ENCODE measurements at places on chromosomes 2 and 18. TPM values are rescaled to one million over a fixed set of nuclear protein-coding genes. Genes with fewer than 3 reads are reported as not detected.

DNA sequence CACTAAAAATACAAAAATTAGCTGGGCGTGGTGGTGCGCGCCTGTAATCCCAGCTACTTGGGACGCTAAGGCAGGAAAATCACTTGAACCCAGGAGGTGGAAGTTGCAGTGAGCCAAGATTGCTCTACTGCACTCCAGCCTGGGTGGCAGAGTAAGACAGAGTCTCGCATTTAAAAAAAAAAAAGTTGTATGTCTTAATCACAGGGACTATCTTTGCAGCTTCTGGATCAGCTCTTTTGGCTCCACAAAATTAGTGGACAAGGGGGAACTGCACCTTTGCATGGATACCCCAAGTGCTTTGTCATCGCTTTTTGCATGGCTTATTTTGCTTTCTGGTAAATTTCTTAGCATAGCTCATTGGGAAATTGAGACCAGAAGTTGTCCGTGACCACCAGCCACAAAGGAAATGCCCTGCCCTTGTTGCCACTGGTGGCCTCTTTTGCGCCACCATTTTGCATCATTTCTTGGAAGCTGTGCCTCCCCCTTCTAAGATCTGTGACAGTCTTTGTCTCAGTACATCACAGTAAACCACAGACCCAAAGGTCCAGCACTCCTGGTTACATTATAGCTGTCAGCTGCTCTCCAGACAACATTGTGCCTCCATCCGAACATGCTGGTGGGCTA lies 43.9 kb upstream of the PCBP1 start:
- DNase-seq: no peak

- DNase-seq: no peak
Measured at GRCh38 chr2:164913640-164914350, 41.5 kb downstream of the SLC38A11 start.

DNA sequence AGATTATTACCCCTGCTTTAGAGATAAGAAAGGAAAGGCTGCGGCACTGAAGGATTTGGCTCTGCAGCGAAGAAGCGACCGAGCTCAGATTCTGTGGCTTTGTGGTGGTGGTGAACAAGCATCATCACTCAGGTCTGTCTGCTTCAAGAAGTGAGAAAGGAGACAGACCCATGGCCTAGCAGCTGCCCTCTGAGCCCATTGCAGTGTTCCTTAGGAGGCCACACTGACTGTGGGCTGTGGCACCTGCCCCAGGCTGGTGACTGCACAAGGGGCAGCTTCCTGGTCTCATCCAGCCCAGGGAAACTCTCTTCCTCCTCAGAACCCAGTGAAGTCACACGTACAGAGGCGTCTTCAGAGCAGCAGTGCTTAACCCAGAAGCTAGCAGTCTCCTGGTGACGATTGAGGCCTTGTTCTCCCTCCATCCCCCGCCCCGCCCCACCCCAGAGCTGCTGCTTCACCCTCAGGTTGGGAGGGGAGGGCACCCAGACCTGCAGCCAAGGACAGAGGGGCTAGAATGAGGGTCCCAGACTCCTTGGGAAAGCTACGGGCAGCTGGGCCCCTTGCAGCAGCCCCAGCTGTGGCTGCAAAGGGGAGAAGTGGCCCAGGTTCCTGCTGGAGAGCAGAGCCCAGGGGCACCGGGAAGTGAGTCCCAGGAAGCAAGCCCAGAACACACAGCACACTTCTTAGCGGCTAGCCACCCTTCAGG lies 22.2 kb downstream of the BIN1 start:
- DNase-seq: no peak

DNA sequence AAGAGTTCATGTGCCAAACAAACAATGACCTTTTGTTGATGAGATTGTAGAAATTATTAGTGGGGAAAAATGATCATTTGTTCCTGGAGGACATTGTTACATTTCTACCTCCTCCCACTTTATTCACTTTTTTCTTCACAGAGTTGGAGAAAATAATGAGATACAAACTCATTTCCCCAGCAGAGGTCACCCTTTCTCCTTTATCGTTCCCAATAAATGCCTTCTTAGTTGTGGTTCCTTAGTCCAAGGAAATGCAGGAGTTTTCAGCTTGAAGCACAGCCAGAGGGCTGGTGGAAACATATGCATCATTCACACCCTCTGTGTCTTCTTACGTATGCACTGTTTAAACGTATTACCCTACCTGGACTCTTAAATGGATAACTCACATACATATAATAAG lies 108.8 kb downstream of the SLC4A3 start:
- DNase-seq: peak; percentile 87

DNA sequence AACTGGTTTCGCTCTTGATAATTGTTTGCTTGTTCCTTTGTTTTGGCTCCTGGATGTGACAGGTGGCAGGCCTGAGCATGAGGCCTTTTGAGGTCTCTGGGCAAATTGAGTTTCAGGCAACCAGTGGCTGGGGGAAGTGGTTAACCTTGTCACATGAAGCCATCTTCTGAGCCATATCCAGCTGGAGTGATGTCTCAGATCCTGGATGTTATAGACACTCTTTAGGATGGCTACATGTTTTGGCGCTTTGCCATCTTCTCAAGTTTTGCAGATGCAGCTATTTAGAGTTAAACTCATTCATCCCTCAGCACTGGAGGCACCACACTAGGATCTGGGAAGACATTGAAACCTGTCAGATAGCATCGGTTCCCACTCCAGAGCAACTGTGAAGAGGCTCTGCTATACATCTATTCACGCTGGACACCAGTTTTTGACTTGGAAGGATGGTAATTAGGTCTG lies 25.3 kb upstream of the TACR1 start:
- DNase-seq: no peak

DNA sequence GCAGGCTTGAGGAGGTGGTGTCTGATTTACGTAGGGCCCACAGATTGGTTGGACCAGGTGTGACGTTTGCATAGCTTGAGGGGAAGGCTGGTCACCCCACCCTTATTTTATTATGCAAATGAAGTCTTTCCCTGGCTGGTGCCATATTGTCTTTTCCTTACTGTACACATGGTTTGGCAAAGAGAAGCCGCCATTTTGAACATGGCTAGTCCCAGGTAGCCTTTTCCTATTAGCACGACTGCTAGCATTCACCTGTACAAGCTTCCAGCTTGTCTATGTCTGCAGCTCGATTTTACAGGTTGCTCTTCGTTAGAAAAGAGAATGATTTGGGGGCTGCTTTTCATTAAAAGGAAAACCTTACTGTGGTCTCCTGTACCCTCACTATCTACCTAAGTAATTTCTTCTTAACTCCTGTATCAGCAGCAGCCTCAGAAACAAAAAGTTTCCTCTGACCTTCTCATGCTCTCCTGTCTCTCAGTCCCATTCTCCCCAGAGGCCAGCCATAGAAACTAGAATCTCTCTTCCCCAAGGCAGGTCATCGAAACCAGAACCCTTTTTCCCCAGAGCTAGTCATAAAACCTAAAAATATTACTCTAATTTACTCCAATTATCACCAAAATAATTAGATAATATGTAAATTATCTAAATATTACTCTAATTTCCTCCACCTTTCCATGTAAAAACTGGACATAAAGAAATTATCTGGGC lies 151.8 kb downstream of the B3GNT2 start:
- no peak for DNase-seq

FSHR gene
- total RNA-seq: not detected

FAM237A gene
- not detected for total RNA-seq

GALNT13 gene
- 5.2 TPM for total RNA-seq

CCL20 gene
- total RNA-seq: not detected

UPP2 gene
- not detected for total RNA-seq

All from GM23338 (cell line).